ENCODE measurements at places on chromosomes 3 and 15.

- no peak for DNase-seq
These were observed 490.8 kb downstream of the IGSF11 start for GRCh38 chr3:118543832-118544231.

GRCh38 chr3:42846685-42847522 is 28.8 kb downstream of the CYP8B1 start:
- no peak for DNase-seq

DNA sequence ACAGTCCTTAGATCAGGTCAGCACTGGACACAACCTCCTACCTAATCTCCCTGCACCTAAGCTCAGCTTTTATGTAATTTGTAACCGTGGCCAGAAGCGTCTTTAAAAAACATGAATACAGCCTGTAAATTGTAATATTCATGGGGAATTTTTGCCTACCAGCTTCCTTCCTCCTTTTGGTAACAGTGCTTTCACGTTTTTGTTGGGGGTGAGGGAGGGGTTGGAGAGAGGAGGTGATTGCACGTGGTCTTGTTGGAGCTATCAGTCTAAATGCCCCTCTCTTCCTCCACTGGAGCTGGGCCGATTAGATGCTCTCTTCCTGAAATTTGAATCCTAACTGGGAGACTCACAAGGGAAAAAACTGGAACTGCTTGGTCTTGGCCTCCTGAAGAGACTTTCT is 35.1 kb upstream of the SCN5A start:
- DNase-seq, result no peak

DNA sequence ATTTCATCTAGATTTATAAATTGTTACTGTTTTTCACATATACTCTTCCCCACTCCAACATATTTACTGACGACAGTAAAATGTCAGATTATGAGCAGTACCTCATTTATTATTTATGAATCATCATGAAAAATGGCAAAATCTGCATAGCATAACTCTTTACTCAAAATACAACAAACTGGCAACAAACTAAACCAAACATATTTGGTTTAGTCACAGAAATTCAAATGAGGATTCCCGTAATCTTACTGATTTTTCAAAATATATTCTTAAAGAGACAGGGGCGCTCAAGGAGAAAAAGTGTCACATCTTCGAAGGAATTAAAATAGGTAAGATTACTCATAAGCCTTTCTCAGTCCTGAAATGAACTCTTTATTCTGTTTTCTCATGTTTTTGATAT is 3.0 kb upstream of the GPR87 start:
- no peak for DNase-seq

DNA sequence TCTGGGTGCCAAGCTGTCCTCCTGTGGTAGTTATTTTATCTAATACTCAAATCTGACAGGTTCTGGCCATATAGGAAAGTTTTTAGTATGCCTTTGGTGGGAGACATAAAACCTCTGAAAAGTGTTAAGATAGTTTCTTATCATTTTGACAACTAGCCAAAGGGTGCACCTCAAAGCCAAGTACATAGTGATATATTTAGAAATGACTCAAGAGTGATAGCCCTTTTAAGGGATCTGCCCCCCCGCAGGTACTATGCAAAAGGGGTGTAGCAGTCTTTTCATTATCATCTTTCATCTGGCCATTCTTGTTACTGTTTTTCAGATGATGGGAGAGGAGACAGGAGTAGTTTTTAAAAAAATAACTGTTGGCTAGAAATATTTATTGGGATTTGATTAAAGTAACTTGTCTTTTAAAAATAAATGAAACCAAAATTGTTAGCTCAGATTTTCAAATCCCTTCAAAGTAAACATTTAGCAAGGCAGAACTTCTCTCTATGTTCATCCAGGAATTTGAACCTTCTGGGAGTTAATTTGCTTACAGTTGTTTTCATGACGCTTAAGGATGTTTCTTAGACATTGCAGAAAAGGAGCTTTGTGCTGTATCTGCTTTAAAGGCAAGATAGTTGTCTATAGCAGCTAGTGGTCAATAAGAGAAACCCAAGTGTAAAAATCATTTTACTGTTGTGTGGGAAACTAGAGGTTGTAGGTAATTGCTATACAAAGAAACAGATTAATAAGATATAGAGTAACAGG is 5.1 kb downstream of the PHLDB2 start:
- no peak for DNase-seq

DNA sequence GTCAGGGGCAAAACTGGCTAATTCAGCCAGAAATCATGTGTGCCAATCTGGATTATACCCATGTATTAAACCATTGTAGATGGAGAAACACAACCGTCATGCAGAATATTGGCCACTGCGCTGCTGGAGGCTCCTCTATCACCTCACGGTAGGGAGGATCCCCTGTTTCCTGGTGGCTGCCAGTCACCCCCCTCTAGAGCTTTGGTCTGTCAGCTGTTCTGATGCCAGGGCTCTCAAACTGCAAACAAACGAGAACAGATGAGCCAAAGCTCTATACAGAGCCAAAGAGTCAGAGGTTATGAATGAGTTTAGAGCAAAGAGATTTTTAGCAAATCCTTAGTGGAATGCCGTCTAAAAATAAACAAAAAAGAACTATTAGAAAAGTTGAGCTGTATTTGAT is 62.5 kb downstream of the IL20RB start:
- DNase-seq, result no peak

GRCh38 chr3:126341755-126342150 is 15.5 kb downstream of the KLF15 start:
- DNase-seq, result no peak

DNA sequence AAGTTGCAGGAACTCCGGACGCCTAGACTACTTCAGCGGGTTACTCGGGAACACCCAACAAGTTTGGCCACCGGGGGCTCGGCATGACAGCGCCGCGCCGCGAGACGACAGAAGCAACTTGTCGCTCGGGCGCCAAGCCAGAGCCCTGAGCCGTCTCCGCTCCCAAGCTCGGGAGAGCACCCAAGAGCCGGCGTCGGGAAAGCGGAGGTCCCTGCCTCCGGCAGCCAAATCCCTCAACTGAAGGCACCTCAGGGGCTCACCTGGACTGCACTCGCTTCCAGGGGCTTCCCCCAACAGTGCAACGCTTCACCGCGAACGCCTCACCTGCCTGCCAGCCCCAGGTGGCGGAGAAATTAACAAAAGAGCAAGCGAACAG is 640 bp downstream of the MB21D2 start:
- peak; percentile 77 for DNase-seq

GRCh38 chr3:33000691-33001385 is 49.4 kb downstream of the CCR4 start:
- no peak for DNase-seq

GRCh38 chr3:120726791-120727190 is 15.5 kb downstream of the RABL3 start:
- DNase-seq, result no peak

- no peak for DNase-seq
These were observed 49.3 kb downstream of the SLC6A20 start for GRCh38 chr3:45746777-45747622.

- no peak for DNase-seq
These were observed 242.1 kb upstream of the PDZRN3 start for GRCh38 chr3:73866846-73867245.

GRCh38 chr3:124142389-124142970 is 150.6 kb upstream of the ROPN1 start:
- no peak for DNase-seq

DNA sequence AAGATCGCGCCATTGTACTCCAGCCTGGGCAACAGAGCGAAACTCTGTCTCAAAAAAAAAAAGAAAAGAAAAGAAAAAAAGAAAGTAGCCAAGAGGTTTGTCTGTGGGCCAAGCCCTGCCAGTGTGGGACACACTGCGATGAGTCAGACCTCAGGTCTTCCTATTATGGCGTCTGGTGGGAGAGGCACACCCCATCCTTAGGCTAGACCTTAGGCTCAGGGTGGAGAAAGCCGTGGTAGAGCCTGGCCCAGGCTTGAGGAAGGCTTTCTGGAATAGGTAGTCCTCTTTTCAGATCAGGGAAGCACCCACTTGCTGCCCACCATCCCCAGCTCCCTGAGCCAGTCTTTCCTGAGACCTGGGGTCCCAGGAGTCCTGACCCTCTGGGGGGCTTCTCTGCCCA is 6.0 kb downstream of the HEMK1 start:
- no peak for DNase-seq
